ENCODE measurements at places on chromosomes 2 and 18.

DNA sequence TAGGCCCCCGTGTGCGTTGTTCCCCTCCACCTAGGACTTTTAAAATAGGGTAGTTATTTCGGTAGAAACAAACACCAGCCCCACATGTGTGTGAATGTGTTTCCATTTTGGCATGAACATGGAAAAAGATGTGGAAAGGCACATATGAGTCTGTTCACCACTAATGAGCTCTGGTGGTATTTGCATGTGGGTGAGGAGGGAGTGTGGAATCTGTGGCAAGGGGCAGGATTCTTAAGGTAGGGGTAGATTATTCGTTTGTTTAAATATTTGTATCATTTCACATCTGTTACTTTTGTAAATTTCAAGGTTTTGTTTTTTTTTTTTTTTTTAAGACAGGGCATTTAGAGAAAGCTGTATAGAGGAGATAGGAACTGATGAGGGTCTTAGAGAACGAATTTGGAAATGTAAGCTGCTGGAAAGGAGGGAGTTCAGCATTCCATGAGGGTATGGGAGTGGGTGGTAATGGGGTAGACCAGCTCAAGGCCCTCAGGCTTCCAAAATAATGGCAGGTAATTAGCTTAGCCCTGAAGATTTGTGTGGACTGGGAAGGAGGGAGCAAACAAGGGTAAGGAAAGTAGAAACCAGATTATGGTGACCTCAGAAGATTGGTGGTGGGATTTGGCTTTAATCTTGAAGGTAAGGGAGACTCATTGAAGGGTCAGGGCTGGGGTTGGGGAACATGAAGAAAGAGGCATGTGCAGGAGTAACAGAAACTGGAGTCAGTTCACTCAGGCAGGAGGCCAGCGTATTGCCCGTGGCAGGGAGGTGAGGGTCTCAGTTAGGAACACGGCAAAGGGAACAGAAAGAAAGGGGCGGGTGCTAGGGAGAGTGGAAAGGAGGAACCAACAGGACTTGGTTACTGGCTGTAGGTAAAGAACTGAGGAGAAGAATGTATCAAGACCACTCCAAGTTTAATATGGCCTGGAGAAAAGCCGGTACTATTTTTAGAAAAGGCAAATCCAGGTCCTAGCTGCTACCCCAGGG, 123.6 kb downstream of the PLB1 start:
- no peak for DNase-seq

DNA sequence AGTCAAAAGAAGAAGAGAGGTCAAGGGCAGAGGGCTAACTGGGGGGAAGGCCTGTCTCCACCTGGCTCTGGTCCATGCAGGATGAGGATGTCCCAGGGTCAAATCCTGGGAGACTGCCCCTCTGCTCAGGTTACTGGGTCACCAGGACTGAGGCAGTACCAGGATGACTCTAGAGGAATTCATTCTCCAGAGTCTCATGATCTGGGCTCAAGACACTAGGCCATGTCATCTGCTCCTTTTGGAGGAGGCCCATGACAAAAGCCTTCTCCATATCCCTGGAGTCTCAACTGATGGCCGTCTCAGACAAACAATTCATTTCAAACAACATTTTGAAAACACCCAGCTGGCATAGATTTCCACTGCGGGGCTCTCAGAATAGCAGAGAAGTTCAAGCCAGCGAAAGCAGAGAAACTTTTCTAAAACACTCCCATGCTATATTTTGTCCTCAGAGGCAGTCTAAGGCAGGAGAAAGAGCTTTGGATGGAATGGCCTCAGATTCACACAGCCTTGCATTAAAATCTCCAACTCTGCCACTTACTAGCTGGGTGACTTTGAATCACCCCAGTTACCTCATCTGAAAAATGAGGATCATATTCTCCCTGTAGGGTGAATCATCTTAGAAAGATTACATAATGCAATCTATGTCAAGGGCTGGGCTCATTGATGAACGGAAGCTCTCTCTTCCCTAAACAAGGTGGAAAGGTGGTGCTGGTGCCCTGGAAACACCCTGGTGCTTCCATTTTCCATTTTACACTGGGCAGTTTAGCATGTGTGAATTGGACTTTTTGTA, 48.8 kb upstream of the LCLAT1 start:
- no peak for DNase-seq

- DNase-seq: no peak
Measured at GRCh38 chr2:220877897-220878296, 694.2 kb downstream of the EPHA4 start.

DNA sequence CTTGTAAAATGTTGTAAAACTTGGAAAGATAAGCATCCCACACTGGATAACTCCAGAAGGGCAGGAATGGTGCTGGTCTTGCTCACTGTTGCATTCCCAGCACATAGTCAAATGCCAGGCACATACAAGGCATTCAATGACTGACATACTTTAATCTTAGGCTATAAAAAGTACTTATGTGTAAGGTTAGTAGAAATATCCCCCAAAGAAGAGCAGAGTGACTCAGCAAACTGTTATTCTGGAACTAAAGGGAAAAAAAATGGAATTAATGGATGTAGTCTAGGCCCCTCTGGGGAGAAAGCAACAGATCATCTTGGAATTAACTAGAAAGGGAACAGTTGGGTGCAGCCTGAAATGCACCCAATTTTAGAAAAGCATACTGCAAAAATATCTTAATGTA, 9.0 kb downstream of the ZBTB14 start:
- DNase-seq: no peak
